Immature natural killer cell (primary cell): ENCODE measurements at places on chromosomes 13 and 19. TPM values are rescaled to one million over a fixed set of nuclear protein-coding genes. Genes with fewer than 3 reads are reported as not detected.

DNA sequence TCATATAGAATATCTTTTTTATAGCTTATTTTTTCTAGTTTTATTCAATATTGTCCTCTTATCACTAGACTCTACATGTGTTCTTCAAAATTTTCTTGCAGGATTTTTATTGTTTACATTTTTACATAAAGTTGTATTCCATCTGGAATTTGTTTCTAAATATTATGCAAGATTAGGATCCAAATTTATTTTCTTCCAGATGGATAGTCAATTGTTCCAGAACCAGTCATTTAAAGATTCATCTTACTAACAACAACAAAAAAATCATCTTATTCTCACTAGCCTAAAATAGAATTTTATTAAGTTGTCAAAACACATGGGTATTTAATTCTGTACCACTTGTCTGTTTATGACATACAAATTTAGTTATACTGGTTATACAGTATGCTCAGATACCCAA lies 390.4 kb upstream of the GPC6 start:
- H3K4me3 ChIP-seq: no peak overlapping the region
- H3K27me3 ChIP-seq: peaks cover 1% of the 10 kb centered on the region
- H3K27ac ChIP-seq: no peak overlapping the region
- no peaks in the 10 kb centered on the region for H3K4me1 ChIP-seq

GRCh38 chr19:34314437-34315313 lies 50.3 kb upstream of the GPI start:
- H3K4me3 ChIP-seq: no peak overlapping the region
- no peak for DNase-seq
- peaks cover 53% of the 10 kb centered on the region for H3K4me1 ChIP-seq
- peak overlapping the region; percentile 40 for H3K27ac ChIP-seq
- no peaks in the 10 kb centered on the region for H3K36me3 ChIP-seq

- peak overlapping the region; percentile 87 for H3K4me3 ChIP-seq
- no peaks in the 10 kb centered on the region for H3K36me3 ChIP-seq
- no peak for DNase-seq
- H3K27me3 ChIP-seq: peaks cover 10% of the 10 kb centered on the region
Observed at GRCh38 chr19:4399812-4400134, 574 bp downstream of the SH3GL1 start.

DNA sequence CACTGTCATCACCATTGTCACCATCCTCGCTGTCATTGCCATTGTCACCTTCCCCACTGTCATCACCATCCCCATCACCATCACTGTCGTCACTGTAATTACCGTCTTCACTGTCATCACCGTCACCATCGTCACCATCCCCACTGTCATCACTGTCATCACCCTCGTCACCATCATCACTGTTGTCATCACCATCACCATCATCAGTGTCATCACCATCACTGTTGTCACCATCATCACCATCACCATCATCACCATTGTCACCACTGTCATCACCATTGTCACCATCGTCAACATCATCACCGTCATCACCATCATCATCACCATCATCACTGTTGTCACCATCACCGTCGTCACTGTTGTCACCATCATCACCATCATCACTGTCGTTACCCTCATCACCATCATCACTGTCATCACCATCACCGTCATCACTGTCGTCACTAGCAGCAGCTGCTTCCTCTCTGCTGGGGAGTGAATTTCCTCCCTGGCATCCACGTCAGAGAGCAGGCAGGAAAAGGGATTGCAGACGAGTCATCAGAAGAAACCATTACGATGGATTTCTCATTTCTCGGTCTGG lies 27.3 kb downstream of the TMEM255B start:
- no peak overlapping the region for H3K27ac ChIP-seq
- peaks cover 1% of the 10 kb centered on the region for H3K27me3 ChIP-seq
- no peak overlapping the region for H3K4me3 ChIP-seq
- no peaks in the 10 kb centered on the region for H3K4me1 ChIP-seq
- H3K36me3 ChIP-seq: no peaks in the 10 kb centered on the region

The SERP2 gene
- 8.1 TPM for polyA plus RNA-seq

The RFPL4A gene
- not detected for polyA plus RNA-seq
